ENCODE measurements at places on chromosomes 12 and 14.

GRCh38 chr12:34016361-34016760 lies 5.9 kb upstream of the ALG10 start:
- no peak for DNase-seq

- DNase-seq, result peak; percentile 26
These were observed 21.0 kb upstream of the SERPINA4 start for GRCh38 chr14:94540031-94540794.

GRCh38 chr12:10739157-10740118 lies 16.3 kb upstream of the YBX3 start:
- no peak for DNase-seq

- DNase-seq, result no peak
These were observed 433.1 kb downstream of the ADAMTS20 start for GRCh38 chr12:43118881-43119280.

- no peak for DNase-seq
These were observed 438.9 kb downstream of the ADAMTS20 start for GRCh38 chr12:43113135-43113534.

DNA sequence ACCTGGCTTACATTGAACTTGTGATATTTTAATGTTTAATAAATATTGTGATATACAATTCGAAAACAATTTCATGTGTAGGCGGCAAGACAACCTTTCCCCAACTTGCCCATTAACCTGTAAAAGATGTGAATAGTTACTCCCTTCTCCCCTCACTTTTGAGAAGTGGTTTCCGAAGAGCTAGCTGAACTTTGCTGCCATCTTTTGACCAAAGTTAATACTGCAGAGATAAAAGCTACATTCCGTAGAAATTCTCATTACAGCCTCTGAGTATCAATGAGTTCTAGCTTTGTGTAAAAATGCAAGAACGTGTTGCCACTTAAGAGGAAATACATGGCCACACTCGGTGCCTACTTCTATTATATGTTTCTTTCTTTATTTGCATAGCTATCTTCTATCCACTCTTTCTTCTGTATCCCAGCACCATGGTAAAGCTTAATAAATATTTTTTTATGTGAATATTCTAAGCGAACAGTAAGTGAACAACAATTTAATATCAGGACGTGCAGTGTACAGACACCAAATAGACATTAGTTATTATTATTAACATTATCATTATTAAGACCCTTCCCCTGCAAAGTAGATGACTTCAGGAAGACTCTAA lies 105.1 kb upstream of the TMEM260 start:
- DNase-seq, result no peak

GRCh38 chr14:75452900-75453816 lies 25.3 kb downstream of the JDP2 start:
- peak; percentile 73 for DNase-seq

- DNase-seq, result no peak
These were observed 12.3 kb upstream of the TMED10 start for GRCh38 chr14:75188520-75189268.

DNA sequence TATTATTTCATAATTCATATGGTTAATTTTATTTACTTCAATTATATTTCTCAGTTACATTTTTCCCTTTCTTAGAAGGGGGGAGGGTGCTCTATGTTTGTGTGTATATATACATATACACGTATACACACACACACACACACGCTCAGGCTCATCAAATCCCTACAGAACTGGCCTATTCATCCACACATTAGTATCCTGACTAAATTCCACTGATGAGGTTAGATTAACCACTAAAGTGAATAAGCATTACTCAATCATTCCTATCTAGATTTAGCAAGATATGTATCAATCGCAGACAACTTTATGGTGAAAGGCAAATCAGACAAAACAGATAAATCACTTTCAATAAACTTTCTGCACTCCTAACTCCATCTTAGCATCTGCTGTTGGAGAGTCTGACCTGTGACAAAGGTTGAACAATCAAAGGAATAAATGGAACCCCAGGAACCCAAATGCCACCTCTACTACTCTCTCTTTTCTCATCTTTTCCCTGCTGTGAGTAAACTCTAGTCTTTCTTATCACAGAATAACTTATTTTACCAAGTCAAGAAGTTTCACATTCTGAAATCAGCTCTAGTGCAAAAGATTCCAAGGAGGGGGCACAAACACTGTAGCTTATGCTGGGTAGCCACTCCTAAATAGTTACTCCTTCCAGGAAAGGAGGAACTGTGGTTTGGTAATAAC lies 67.6 kb downstream of the RALGAPA1 start:
- DNase-seq, result no peak

GRCh38 chr12:70948976-70949336 lies 28.4 kb upstream of the PTPRR start:
- no peak for DNase-seq

DNA sequence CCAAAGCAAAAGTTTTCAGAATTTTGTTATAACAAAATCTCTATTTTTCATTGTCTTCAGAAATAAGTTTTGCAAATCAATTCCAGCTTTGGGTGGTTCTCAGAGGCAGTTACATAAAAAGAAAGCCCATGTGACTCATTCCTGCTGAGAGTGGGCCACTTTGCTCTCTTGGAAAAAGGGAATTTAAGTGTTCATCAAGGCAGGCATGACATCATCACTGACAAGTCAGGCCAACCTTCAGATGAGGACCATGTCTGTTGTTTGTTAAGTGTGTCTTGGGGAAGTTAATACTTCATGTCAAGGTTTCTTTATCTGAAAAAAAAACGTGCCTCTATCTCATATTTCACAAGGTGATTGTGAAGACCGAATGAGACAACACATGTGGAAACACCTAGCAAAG lies 519.8 kb upstream of the TMPO start:
- no peak for DNase-seq

DNA sequence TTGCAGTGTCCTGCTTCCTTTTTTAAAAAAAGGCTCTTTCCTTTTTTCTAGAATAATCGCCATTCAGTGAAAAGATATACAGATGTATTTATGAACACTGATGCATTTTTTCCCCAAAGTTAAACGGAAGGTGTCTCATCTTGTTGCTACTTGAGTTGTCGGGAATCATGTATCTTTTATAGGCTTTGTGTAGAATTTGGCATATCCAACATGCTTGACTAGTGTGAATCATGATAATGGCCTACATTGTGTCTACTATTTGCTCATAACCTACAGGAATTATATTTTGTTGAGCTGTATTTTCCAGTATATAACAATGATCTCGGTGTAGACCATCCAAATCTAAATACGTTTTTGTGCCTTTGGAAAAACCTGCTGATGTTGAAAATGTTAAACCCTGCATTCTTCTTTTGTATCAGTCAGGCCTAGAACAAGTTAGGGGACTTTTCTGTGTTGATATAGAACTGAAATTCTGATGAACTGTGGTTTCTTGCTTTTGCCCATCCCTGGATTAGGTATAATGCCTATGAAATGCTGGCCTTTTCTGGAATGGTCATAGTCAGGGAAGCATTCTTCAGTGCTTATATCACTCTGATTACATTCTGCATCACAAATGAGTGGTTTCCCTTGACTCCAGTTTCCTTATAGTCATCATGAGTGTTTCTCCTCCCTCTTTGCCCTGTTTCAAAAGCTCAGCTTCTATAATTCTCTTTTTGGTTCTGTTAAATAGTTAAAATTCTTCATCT lies 10.8 kb downstream of the BMAL2 start:
- no peak for DNase-seq

DNA sequence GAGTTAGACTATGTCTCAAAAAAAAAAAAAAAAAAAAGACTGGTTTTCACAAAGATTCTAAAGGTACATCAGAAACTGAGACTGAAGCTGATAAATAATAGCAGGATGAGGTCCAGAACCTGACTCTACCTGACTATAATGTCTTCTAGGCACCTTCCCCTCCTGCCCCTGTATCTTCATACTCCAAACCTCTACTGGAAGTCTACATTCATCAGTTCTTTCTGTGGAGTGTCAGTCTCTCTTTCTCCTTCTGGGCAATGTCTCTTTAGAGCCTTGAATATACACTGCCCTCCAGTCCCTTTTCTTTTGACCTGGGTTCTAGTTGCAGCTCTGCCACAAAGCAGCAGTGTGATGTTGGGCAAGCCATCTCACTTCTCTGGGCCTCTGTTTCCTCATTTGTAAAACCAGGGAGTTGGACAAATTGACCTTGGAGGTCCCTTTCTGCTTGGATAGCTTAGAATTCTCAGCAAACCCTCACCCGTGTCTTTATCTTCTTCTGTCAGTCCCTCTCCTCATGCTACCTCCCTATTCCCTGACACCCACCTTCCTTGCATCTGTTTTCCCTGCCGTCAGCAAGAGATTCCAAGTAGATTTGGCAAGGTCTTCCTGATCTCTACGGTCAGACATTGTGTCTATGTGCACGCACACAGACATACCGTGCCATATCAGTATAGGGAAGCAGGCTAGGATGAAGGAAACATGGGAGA lies 4.3 kb downstream of the NFE2 start:
- no peak for DNase-seq

GRCh38 chr12:127559349-127560040 lies 707.5 kb upstream of the TMEM132C start:
- peak; percentile 9 for DNase-seq

DNA sequence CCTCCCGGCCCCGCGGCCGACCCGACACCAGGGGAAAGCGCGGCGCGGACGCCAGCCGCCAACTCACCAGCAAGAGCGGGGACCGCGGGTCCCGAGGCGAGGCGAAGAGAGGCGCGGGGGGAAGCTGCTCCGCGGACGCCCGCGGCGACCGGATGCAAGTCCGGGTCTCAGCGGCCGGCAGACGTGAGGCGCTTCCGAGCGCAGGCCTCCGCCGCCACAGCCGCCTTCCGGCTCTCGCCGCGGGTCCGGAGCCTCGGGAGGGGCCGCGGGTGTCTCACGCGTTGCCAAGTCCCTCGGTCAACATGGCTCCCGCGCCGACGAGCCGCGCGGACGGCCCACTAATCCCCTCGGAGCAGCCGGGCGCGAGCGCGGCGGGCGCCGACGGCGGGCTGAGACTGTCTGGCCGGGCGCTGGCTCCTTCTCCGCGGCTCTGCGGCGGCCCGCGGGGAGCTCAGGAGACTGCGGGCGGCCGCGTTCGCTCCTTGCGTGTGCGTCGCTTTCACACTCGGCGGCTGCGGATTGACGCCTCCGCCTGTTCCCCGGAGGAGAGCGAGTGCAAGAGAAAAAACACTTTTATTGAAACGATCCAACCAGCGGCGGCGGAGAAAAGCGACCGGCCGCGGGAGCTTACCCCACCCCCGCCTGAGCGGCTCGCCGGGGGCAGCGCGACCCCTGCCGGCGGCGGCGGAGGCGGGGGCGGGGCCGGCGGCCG lies at the start of gene CDK17:
TSS of gene CDK17 (minus strand) at position 521 of the 712 bp plus-strand sequence. CDS start 65,603 bp downstream, outside the sequence.
- DNase-seq, result peak; percentile 87

GRCh38 chr14:51138404-51139103 lies 43.6 kb upstream of the TRIM9 start:
- no peak for DNase-seq

- no peak for DNase-seq
These were observed 3.0 kb downstream of the SELPLG start for GRCh38 chr12:108630481-108631207.

DNA sequence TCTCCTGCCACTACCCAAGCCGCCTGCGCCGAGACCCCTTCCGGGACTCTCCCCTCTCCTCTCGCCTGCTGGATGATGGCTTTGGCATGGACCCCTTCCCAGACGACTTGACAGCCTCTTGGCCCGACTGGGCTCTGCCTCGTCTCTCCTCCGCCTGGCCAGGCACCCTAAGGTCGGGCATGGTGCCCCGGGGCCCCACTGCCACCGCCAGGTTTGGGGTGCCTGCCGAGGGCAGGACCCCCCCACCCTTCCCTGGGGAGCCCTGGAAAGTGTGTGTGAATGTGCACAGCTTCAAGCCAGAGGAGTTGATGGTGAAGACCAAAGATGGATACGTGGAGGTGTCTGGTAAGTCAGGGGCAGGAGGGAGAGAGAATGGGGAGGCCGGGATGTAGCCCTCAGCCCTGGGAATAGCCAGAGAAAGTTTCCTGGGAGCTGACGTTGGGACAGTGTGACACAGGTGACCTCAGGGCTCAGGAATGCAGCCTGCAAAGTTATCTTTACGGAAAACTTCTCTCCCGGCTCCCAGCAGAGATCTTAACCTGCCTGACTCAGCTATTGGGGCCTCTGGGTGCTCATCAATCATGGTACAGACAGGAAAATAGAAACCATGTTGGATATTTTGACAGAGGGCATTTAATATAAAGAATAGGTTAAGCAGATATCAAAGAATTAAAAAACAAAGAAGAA lies 747 bp downstream of the HSPB8 start:
- DNase-seq, result peak; percentile 64

GRCh38 chr12:75739912-75740311 lies 228.5 kb upstream of the KRR1 start:
- no peak for DNase-seq

- DNase-seq, result no peak
These were observed 1.3 kb downstream of the CLSTN3 start for GRCh38 chr12:7131502-7131866.

GRCh38 chr14:74507840-74508239 lies 14.3 kb downstream of the ISCA2 start:
- DNase-seq, result no peak

- DNase-seq, result no peak
These were observed 241.2 kb upstream of the FKBP4 start for GRCh38 chr12:2553388-2554126.

GRCh38 chr12:56267443-56268071 lies 815 bp downstream of the COQ10A start:
- DNase-seq, result peak; percentile 37

DNA sequence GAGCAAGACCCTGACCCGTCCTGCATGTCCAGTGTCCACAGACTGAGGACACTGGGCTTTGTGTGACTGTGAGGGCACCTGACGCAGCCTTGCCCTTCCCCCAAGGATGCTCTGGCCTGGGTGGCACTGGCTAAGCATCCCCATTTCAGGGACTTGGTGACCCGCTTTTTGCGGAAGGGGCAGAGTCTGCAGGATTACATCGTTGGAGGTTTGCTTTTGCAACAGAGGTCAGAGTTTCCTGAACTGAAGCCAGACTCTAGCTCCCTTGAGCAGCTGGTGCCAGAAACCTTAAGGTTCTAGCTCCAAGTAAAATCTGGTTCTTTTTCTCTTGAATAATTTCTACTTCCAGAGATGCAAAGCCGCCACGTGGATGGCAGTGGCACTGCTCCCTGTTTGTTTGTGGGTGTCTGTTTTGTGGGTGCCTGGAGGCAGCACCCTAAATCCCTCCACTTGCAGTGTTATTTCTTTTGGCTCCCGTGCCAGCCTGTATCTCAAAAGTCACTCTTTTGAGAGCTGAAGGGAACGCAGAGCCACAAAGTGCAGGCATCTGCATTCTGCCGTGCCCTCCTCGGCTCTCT lies 184.7 kb downstream of the TSPAN9 start:
- no peak for DNase-seq

DNA sequence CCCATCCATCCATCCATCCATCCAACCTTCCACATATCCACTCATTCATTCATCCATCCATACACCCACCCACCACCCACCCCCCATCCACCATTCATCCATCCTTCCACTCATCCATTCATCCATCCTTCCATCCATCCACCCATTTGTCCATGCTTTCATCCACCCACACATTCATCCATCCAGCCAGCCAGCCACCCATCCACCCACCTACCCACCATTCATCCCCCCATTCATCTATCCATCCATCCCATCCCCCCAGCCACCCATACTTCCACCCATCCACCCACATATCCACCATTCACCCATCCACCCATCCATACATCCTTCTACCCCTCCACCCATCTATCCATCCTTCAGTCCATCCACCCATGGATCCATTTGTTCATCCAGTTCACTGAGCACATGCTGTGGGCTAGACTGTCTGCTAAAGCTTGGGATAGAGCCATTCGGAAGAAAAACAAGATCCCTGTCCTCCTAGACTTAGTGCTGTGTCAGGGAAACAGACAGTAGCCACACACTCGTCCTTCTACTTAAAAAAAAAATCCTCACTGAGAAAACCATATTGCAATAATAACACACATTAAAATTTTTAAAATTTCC lies 377.5 kb downstream of the ADGRD1 start:
- DNase-seq, result no peak

- DNase-seq, result no peak
These were observed 38.0 kb upstream of the FBXO21 start for GRCh38 chr12:117228239-117228638.

Data from body of pancreas (tissue), 4 donors.